ENCODE measurements at places on chromosomes 5 and 9.
A peak's percentile ranks its signal among the peaks of the same experiment; 100 is the strongest.

DNA sequence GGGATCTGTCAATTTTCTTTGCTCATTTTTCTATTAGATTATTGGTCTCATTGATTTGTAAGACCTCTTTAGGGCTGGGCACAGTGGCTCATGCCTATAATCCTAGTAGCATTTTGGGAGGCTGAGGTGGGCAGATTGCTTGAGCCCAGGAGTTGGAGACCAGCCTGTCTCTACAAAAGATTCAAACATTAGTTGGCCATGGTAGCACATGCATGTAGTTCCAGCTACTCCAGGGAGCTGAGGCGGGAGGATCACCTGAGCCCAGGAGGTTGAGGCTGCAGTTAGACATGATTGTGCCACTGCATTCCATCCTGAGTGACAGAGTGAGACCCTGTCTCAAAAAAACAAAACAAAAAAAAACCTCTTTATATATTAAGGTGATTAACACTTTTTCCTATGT, 6.4 kb upstream of the SHROOM1 start:
- DNase-seq: no peak

DNA sequence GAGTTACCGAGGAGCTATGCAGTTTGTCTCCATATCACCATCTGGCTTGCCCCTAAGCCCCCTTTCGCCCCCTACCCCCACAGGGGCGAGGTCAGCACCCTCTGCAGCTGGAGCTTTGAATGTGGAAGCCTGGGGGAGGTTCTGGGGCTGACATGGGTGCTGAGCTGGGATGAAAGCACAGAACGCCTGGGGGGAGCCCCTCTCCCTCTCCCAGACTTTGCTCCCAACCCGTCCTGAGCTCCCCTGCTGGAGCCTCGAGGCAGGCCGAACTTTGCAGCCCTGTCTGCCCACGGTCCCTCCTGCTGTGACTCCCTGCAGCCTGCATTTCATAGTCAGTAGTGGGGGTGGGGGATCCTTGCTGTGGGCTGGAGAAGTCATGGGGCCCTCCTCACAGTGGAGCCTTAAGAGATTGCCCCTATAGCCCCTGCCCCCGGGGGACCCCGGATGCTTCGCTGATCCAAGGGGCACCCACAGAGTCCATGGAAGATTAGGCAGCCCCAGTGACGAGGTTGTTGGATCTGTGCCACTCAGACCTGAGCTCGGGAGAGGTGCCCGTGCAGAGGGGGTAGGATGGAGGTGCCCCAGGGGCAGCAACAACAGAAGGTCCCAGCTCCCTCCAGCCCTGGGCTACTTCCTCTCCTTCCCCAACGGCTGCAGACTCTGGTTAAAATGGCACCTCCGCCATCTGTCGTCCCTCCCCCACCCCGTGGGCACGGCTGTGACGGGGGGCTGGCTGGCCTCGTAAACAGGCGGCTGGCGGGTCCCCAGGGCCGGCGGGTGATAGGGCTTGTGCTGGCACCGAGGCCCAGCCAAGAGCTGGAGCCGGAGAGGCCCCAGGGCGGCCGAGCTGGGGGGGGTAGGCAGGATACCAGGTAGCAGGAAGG, 162.0 kb downstream of the C9orf50 start:
- no peak for DNase-seq

GRCh38 chr9:116891424-116891823, 204.3 kb downstream of the TRIM32 start:
- DNase-seq: no peak

DNA sequence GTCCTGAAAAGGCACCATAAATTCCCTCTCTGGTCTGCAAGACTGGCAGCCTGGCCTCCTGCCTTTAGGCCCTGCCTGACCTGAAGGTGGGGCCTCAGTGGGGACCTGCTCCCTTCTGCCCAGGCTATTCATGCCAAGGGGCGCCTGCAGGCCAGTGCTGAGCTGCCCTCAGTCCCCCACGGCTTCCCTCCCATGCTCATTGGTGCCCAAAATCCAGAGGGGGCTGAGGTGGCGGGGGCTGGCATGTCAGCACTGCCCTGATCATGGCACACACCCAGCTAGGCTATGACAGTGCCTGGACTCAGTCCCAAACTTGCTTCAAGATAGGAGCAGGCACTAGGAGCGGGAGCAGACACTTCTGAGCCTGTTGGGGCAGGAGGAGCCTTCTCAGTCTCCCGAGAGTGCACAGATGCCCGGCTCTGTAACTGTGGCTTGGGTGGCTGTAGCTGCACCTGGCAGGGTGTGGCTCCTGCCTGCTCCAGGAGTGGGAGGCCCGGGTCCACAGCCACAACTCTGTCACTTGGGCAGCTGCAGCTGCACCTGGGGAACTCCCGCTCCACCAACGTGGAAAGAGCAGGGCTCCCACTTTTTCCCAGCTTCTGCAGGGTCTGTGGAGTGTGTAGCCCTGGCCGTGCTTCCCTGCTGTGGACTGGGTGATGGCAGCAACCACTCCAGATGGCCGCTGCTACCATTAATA, 49.0 kb downstream of the NDUFAF2 start:
- no peak for DNase-seq

GRCh38 chr9:120583958-120584369, 4.0 kb upstream of the CDK5RAP2 start:
- DNase-seq: peak; percentile 88

- DNase-seq: no peak
Measured at GRCh38 chr9:94156348-94157049, 72.2 kb downstream of the PTPDC1 start.

DNA sequence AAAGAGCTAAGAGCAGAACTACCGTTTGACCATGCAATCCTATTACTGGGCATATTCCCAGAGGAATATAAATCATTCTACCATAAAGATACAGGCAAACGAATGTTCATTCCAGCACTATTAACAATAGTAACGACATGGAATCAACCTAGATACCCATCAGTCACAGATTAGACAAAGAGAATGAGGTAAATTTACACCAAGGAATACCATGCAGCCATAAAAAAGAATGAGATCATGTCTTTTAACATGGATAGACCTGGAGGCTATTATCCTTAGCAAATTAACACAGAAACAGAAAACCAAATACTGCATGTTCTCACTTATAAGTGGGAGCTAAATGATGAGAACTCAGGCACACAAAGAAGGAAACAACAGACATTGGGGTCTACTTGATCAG, 641.9 kb downstream of the PDE4D start:
- no peak for DNase-seq

DNA sequence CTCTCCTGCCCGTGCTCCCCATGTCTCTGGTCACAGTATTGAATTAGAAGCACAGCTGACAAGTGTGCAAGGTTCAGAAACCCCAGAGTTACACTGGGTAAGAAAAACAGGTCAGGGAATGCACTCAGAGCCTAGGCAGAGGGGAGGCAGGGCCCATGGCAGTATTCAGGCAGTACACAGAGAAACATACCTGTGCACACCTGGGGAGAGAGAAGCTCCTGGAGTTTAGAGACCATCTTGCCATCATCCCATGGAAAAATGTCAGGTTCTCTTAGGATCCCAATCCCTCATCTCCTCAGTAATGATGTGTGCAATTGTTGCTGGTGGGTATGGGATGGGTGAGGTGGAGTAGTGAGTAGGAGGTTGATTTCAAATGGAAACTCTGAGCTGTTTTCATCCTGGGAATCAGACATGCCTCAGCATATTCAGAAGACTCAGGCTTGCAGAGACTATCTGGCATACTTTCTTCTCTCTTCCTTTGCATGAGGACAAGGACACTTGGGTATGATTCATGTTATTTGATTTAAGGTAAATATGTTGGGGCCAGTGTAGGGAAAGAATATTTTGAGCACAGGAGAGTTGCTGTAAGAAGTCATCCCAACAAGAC, 228.5 kb downstream of the ESM1 start:
- peak; percentile 25 for DNase-seq

GRCh38 chr9:97591535-97591934, 41.6 kb downstream of the TSTD2 start:
- DNase-seq: no peak

- peak; percentile 43 for DNase-seq
Measured at GRCh38 chr9:3980771-3981170, 319.1 kb downstream of the GLIS3 start.

DNA sequence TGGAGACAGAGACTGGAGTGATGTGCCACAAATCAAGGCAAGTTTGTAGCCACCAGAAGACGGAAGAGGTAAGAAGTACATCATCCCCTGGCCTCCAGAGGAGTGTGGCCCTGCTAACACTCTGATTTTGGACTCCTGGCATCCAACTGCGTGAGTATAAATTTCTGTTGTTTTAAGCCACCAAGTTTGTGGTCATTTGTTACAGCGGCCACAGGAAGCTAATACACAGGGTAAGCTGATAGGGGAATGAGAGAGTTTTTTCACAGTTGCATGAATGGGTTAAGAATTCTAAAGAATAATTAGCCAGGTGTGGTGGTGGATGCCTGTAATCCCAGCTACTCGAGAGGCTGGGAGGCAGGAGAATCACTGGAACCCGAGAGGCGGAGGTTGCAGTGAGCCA, 25.8 kb downstream of the SMIM3 start:
- DNase-seq: no peak

GRCh38 chr5:23314827-23315226, 192.6 kb upstream of the PRDM9 start:
- no peak for DNase-seq

DNA sequence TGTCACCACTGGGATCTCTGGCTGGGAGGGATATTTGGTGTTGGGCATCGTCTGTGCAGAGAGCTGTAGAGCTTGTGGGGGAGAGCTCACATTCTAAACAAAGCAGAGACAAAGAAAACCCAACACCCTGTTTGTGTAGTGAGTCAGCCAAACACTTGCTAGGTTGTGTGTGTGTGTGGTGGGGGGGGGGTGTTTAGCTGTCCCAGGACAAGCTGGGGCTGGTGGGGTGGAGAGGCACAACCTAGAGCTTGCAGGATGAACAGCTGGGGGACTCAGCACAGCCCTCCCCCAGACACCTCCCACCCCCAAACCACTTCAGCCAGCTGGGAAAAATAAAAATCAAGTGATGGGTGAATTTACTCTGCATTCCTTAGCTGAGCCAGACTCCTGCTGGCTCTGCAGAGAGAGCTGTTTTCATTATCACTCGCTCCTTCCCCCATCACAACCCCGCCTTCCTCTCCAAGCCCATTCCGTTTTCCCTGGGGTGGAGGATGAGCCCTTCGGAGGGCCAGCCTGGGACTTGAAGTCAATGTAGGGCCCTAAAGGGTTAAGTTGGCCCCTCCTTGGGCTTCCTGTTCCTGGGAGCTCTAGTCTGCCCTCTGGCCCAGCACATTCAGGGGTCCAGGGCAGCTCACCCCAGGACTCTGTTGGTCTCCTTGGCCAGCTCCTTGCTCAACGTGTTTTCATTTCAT, 2.6 kb downstream of the OLFML2A start:
- DNase-seq: peak; percentile 78

- no peak for DNase-seq
Measured at GRCh38 chr9:120099065-120099464, 480.9 kb downstream of the CDK5RAP2 start.

DNA sequence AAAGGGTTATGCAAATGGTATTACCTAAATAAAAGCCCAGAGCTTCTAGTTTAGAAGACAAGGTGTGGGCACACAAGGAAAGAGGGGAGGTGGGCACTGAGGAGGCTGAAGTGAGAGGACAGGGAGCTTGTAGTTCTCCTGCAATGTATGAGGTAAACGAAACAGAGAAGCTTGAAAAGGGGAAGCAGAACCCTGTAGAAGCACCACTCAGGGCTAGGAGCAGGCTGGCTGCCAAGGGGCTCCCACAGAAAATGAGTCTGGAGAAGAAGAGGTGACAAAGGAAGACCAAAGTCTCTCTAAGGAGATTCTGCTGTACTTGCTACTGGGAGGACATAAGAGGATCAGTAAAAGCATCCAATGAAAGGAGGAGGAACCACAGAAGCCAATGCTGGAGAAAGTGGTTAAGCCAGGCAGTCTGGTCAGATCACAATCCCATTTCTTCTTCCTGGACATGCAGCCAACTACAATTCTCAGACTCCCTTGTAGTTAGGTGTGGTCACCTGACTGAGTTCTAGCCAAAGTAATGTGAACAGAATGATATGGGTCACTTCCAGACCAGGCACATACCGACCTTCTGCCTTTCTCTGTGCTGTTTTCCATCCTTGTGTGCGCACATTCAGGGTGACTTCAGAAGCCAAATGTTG, 174.5 kb upstream of the MAP3K1 start:
- DNase-seq: no peak

GRCh38 chr9:112752334-112753125, 2.0 kb downstream of the SNX30 start:
- DNase-seq: no peak

- DNase-seq: peak; percentile 94
Measured at GRCh38 chr5:141681695-141682641, at the start of gene ARAP3. Gene ARAP3, minus strand, starts transcription at chr5:141682230. Its CDS starts 1,744 bp downstream, at chr5:141680486.

DNA sequence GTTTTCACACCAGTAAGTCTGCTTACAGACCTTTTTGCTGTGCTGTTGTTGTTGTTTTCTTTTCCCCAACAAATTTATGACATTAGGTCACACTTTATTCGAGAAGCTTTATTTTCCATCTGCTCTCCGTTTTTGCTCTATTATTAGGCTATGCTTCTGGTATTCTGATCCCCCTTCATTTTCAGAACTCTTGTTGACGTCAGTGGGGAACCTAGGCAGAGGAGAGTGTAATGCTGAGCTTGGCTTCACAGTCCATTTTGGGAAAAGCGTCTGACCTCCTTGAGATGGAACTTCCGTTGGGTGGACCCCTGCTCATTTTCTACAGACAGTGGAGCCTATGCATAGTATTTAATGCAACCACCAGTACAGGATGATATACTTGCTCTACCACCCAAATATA, 387.9 kb upstream of the MEF2C start:
- DNase-seq: no peak

GRCh38 chr9:110592044-110592830, 12.7 kb upstream of the SVEP1 start:
- DNase-seq: no peak

GRCh38 chr9:92660266-92660665, 9.7 kb downstream of the IPPK start:
- no peak for DNase-seq

DNA sequence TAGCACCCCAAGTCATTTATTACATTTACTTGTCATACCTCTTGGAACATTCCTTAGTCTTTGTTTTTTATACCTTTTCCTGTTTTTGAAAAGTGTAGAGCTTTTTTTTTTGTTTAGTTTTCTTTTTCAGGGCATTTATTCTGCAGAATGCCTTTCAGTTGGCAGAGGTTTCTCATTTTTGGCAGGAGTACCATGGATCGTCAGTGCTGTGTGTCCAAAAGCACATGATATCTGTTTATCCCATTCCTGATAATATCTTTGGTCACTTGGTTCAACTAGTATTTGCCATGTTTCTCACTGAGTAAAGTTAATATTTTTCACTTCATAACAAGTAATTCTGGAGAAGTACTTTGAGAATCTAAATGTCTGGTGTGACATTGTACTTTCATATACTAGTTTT, 10.7 kb downstream of the OGN start:
- peak; percentile 49 for DNase-seq

- DNase-seq: no peak
Measured at GRCh38 chr5:175674731-175675346, 17.0 kb downstream of the HRH2 start.

- no peak for DNase-seq
Measured at GRCh38 chr9:3842839-3843238, 317.0 kb upstream of the RFX3 start.

All from AG20443 (cell line).